M059J (cell line): ENCODE measurements at places on chromosomes 2 and 18.

GRCh38 chr18:68925268-68925667, 127.4 kb downstream of the CCDC102B start:
- peak; percentile 8 for DNase-seq

DNA sequence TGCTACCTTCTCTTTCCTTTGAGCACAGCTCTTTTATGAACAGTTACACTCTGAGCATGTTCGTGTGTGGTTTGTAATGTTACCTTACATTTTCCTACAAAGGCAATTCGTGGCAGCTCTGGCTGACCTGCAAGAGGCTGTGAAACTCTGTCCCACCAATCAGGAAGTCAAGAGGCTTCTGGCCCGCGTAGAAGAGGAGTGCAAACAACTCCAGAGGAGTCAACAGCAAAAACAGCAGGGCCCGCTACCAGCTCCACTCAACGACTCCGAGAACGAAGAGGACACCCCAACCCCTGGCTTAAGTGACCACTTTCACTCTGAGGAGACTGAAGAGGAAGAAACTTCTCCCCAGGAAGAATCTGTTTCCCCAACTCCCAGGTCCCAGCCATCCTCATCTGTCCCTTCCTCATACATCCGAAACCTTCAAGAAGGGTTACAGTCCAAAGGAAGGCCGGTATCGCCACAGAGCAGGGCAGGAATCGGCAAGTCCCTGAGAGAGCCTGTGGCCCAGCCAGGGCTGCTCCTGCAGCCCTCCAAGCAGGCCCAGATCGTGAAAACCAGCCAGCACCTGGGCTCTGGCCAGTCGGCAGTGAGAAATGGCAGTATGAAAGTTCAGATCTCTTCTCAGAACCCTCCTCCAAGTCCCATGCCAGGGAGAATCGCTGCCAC, 56.9 kb downstream of the WDSUB1 start:
- no peak for DNase-seq

DNA sequence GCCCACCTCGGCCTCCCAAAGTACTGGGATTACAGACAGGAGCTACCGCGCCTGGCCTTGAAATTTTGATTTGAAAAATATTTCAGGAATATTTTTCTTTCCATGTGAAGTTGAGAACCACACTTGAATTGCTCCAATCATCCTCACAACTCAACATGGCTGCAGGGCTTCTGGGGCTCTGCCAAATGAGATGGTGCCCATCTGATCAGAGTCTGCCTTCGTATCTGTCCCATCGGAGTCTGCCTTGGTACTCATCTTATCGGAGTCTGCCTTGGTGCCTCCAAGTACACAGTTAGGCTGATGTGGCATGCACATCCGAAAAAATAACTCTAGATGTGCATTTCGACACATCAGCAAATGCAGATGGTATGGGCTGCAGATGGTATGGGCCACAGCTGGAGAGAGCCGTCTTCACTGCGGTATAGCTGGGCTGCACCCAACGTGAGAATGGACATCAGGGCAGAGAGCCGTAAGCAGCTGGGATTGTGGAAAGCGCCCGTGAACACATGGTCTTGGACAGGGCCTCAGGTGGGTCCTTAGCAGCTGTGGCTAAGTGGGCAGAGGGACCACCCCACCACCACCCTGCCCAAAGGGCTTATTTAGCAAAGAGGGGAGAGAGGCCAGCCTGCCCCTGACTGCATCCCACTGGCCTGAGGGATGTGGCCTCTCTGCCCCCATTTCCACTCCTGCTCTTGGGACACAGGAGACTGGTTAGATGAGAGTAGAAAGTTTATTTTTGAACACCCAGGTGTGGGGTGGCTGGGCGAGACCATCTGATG, 52.1 kb upstream of the RBM44 start:
- no peak for DNase-seq

GRCh38 chr18:37962316-37962966, 396.8 kb upstream of the CELF4 start:
- no peak for DNase-seq

DNA sequence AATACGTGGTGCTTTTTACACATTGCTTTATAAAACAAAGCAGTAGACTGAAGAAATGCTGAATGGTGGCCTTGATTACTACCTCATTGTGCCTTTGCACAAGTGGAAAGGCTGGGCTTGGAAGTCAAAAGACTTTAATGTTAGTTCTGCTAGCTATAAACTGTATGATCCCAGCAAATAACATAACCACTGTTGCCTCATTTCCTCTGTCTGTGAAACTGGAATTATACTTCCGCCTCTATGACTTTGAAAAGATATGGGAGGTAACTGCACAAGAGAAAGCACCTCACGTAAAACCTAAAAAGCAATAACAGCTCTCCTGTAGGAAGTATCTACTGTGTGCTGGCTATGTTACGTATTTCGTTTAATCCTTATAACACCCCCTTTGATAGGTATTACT, 43.4 kb upstream of the DSC1 start:
- no peak for DNase-seq

DNA sequence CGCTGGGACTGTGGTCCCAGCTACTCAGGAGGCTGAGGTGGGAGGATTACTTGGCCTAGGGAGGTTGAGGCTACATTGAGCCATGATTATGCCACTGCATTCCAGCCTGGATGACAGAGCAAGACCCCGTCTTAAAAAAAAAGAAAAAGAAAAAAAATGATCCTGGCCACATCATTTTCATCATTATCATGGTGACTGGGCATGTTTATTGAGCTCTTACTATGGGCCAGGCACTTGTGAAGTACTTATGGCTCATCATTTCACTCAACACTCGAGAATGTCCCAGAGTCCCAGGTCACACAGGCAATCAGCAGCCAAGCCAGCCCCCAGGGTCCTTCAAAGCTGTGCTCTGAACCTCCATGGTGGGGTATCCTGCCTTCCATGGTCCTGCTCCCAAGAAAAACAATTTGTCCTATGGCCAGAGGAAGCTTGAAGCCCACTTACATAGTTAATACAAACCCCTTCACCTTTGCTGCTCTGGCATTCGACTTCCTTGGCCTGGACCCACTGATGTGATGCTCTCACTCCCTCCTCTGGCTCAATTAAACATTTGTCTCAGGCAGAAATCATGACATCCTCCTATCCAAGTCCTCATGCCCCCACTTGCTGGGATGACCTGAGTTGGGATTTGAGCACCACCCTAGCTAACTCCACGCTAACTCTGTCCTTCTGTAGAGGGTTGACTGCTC, 3.8 kb upstream of the CNNM4 start:
- DNase-seq, result peak; percentile 15

DNA sequence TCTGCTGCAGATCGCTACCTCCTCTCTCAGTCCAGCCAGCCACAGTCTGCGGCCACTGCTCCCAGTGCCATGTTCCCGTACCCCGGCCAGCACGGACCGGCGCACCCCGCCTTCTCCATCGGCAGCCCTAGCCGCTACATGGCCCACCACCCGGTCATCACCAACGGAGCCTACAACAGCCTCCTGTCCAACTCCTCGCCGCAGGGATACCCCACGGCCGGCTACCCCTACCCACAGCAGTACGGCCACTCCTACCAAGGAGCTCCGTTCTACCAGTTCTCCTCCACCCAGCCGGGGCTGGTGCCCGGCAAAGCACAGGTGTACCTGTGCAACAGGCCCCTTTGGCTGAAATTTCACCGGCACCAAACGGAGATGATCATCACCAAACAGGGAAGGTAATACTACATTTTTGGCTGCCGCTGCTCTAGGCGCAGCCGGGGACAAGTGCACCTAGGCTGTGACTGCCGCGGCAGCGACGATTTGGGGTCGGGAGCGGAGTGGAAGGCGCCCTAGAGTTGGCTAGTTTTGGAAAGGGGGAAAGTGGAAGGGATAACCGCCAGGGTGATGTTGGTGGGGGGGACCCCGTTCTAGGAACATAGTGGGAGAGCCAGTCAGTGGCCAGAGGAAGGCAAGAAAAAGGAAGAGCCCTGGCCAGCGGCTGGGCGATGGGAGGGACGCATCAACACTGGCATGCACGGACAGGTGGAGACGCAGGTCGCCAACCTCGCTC, 776 bp downstream of the TBR1 start:
- no peak for DNase-seq

- DNase-seq, result peak; percentile 7
Measured at GRCh38 chr2:182715121-182715891, 751 bp upstream of the DNAJC10 start.

DNA sequence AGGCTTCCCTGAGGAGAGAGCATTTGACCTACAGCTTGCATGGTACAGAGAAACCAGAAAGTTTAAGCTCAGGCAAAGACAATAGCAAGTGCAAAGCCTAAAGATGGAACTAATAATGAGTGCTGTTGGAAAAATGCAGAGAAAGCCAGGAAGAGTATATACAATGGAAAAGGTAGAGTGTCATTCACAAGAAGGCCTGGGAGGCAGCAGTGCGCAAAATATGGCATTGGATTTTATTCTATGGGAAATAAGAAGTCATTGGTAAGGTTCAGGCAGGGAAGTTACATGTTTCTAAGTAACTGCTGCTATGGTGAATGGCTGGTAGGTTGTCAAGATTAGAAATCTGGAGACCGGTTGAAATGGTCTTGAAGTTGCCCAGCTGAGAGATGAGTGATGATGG, 2167.3 kb upstream of the CELF4 start:
- no peak for DNase-seq

GRCh38 chr18:13394801-13395200, 176.2 kb downstream of the LDLRAD4 start:
- DNase-seq, result no peak

DNA sequence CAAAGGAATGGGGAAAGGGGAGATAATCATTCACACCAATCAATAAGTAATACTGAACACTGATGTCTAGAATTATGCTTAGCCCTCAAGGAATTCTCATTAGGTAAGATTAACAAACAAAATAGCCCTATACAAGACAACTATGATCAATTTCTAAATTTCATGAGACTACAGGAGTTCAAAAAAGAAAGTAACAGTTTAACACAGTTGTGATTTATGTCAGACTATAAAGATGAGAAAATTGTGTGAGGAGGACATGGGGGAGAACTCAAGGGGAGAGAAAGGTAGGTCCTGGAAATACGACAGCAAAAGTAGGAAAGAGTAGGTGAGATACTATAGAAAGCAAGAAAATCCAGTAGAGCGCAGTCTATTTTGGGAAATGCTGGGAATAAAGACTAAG, 14.9 kb downstream of the ROCK1 start:
- DNase-seq, result no peak

- no peak for DNase-seq
Measured at GRCh38 chr2:3770724-3771415, 67.5 kb downstream of the DCDC2C start.

GRCh38 chr2:205237524-205237923, 444.8 kb upstream of the NRP2 start:
- DNase-seq, result no peak

DNA sequence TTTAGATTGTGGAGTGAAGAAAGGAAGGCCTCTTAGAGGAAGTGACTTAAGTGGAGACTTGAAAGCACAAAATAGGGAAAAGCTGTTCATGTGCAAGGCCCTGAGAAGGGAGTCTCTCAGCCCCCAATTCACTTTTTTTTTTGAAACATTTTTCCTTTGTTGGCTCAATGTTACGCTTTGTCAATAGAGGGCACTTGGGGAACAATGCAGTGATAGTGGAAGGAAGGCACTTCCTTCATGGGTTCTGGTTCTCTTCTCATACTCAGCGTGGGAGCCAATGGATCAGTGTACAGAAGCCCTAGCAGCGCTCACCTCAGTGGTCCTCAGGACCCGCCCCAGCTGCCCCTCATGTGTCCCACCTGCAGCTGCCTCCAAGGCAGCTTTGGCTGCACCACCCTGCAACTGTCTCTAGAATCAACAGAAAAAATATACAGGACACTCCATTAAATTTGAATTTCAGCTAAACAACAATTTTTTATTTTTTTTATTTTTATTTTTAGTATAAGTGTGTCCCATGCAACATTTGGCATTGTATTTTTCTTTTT, 8.6 kb upstream of the C2orf42 start:
- DNase-seq, result no peak

- DNase-seq, result peak; percentile 43
Measured at GRCh38 chr2:189821953-189822748, 37.9 kb downstream of the PMS1 start.

- DNase-seq, result peak; percentile 9
Measured at GRCh38 chr2:232341061-232341738, 37.4 kb upstream of the ALPP start.

- peak; percentile 33 for DNase-seq
Measured at GRCh38 chr2:238916875-238917590, 69.1 kb downstream of the TWIST2 start.

GRCh38 chr18:42274488-42275137, 319.6 kb downstream of the PIK3C3 start:
- DNase-seq, result peak; percentile 52

GRCh38 chr2:230932556-230933511, 7.8 kb upstream of the GPR55 start:
- DNase-seq, result no peak

DNA sequence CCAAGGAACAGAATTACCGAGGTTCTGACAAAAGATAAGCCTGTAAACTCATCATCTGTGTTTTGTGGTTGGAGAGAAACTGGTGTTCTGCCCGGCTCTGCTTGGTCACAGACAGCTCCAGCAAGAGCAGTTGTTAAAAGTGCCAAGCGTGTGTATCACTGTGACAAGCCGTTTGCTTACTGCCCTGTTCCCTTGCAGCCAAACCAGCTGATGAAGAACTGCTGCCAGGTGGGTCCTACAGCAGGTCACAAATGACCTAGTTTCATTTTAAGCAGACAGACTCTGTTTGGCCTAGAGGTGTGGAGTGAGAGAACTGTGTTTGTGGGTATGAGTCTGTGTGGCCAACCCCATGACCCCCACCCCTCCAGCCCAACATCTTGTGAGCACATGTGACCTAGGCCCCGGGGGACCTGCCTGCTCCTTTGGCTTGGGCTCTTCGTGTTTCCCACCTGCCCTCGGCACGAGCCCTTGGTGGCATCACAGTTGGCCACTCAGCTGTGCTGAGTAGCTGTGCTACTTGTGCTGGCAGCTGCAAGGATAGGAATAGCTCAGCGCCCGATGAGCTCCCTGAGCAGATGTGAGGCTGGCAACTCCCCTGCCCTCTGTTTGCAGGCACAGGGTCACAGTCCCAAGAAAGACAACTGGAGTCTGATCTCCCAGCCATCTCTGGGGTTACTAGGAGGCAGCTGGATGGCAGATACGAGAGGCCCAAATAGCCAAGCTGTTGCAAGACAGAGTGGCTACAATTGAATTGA, 9.7 kb downstream of the OXER1 start:
- DNase-seq, result no peak

DNA sequence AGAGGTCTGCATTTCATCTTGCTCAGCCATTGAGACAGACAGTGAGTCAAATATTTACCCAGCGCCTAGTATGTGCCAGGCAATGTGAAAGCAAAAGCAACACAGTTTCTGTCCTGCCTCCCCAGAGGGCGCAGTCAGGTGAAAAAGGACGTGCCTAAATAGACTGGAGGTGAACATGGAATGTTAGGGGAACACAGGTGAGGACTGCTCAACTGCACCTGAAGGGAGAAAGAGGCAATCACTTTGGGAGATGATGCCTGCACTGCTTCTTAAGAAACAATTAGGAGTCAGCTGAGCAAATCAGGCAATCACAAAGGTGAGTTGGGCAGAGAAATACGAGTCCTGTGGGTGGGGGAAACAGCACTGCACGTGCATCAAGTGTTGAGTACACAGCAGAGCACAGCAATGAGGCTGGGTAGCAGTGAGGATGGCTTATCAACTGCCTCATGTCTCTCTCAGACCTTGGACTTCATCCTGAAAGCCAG, 218.3 kb upstream of the SMAD7 start:
- no peak for DNase-seq
